Osteocyte (in vitro differentiated cells): ENCODE measurements at places on chromosomes 6 and 20. TPM values are rescaled to one million over a fixed set of nuclear protein-coding genes. Genes with fewer than 3 reads are reported as not detected.
A peak's percentile ranks its signal among the peaks of the same experiment; 100 is the strongest.

GRCh38 chr20:54042021-54042420 is 28.4 kb downstream of the BCAS1 start:
- no peak overlapping the region for H3K27ac ChIP-seq
- H3K4me1 ChIP-seq = no peaks in the 10 kb centered on the region
- H3K4me3 ChIP-seq = no peak overlapping the region

DNA sequence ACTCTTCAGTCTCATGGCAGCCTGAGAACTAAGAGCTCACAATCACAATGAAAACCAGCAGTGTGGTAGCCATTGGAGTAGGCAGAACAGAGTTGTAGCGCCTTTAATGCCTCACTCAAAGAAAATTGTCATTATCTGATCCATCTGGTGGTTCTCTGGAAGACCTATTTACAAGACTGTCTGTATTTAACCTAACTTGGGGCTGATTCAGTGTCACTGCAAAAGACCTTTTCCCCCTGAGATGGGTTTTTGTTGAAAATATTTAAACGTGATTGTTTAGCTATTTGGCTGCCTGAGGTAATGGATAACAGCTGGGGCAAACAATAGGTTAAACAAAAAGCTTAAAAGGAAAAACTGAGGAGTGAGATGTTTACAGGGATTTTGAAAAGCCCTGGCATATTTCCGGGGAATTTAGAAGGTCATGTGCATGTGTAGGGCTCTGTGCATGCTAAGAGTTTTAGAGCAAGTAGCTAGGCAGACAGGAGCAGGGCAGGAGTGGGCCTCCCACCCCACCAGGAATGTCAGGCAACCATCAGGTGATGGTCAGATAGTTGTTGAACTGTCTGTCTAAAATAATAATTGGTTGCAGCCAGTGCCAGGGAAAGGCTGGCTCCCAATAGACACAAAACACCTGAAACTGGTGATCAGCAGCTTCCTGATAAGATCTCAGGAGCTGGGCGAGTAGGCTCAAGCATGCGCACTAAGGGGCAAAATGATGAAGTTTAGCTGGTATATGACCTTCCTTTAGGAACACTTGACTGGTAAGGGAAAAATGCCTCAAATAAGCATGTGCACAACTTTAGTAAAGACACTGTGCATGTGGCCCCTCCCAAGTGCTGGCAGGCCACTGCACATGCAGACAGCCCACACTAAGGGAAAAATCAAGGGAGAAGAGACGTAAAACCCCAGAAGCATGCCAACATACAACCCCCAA is 70.8 kb upstream of the AKIRIN2 start:
- no peak overlapping the region for H3K27ac ChIP-seq
- no peak for DNase-seq
- no peak overlapping the region for H3K4me3 ChIP-seq
- H3K36me3 ChIP-seq = no peaks in the 10 kb centered on the region

- H3K36me3 ChIP-seq = no peaks in the 10 kb centered on the region
- H3K27ac ChIP-seq = no peak overlapping the region
- no peaks in the 10 kb centered on the region for H3K4me1 ChIP-seq
- peak; percentile 59 for DNase-seq
- no peaks in the 10 kb centered on the region for H3K27me3 ChIP-seq
- H3K4me3 ChIP-seq = no peak overlapping the region
These were observed 76.9 kb downstream of the SYNDIG1 start for GRCh38 chr20:24546232-24546892.

Gene PFDN6
- 29.7 and 30.3 TPM in 2 replicates for total RNA-seq

Gene SOBP
- total RNA-seq = 6.1 and 7.4 TPM in 2 replicates
